ENCODE measurements at places on chromosomes 16 and 17. TPM values are rescaled to one million over a fixed set of nuclear protein-coding genes. Genes with fewer than 3 reads are reported as not detected.

Gene CSH1
- total RNA-seq = not detected

Gene MT1A
- total RNA-seq = 56.7 TPM

- DNase-seq = peak; percentile 95
Observed at GRCh38 chr16:4298761-4299522, 16.9 kb upstream of the GLIS2 start.

- DNase-seq = no peak
Observed at GRCh38 chr16:81650281-81650680, 128.8 kb upstream of the PLCG2 start.

- DNase-seq = peak; percentile 62
Observed at GRCh38 chr17:78174870-78175642, 6.7 kb downstream of the SYNGR2 start.

DNA sequence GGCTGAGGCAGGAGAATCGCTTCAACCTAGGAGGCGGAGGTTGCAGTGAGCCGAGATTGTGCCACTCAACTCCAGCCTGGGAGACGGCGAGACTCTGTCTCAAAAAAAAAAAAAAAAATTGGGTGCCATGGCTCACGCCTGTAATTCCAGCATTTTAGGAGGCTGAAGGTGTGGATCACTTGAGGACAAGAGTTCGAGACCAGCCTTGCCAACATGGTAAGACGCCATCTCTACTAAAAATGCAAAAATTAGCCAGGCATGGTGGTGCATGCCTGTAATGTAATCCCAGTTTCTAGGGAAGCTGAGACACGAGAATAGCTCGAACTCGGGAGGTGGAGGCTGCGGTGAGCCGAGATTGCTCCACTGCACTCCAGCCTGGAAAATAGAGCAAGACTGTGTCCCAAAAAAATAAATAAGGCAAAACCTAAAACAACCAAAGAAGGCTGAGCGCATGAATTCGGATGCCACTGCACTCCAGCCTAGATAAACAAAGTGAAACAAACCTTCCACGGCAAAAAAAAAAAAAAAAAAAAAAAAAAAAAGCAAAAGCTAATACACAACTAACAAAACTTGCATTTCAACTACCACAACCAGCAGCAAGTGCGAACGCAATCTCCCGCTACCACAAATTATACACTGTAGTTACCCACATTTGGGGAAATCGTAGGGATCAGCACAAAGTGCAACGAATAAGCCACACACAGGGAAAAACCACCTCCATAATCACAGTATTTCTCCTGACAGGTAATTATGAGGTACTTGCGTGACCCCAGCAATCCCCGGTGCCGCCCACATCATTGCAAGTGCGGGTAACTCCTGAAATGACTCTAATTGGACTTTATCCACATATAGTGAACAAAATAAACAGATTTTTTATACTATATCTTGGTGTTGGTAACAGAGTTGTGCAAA lies 25.6 kb downstream of the TEX14 start:
- no peak for DNase-seq

GRCh38 chr17:35540589-35541404 lies 3.3 kb upstream of the SLFN12L start:
- DNase-seq = peak; percentile 39

DNA sequence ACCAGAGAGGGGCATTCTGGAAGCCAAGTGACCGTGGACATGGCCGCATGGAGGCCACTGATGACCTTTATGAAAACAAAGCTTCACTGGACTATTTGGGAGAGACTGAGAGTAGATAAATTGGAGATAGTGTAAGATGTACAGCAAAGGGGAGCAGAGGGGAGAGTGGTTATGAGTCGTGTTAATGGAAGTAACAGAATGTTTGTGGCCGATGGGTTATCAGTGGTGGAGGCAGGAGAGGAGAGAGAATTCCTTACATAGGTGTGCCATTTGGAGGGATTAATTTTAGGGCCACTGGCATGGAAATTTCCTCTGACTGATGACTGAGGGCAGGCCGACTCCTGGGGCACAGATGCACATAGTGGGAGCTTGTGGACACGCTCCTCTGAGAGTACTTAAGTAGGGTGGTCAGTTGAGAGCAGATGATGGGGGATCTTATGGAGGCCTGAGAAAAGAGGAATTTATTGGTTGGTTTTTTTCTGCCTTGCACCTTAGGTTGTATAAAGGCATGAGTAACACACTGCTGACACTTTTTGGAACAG lies 19.2 kb downstream of the PRPSAP2 start:
- no peak for DNase-seq

- no peak for DNase-seq
Observed at GRCh38 chr16:86090461-86091170, 191.7 kb downstream of the IRF8 start.

Data from stomach (tissue), 19 donors.